ENCODE measurements at places on chromosomes 13 and 19.

DNA sequence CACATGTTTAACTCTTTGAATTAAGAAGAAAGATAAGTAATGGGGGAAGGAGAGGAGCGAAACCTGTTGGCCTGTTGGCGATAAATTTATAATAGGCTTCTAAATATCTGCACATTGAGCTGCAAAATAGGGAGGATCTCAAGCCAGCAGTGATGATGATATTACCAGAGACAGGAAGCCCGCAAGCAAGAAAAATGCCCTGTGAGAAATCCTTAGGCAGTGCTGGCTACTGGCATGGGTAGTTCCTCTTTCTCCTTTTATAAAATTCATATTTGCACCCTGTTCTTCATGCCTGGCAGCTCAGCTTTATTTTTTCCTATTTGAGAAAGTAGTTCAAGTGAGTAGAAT, 858 bp upstream of the USP12 start:
- no peak for DNase-seq

GRCh38 chr13:50365408-50366391, 350.5 kb downstream of the KCNRG start:
- no peak for DNase-seq

- DNase-seq = peak; percentile 79
Observed at GRCh38 chr19:44718441-44719261, 19.7 kb downstream of the CEACAM16 start.

DNA sequence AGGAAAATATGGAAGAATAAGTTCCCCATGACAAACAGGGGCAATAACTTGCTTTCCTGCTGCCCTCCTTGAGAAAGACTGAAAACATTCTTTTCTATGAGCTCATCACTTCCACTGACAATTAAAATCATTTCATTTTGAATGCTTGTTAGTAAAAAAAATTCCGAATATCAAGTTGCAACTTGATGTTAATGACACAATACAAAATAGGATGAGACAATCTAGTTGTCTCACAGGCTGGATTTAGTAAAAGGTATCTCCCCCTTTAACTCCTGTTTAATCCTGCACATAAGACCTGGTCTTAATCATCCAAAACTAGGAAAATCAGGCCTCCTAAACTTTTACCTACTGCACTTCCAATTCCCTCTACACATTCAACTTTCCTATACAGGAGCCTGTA, 24.7 kb downstream of the IRS2 start:
- DNase-seq = no peak

DNA sequence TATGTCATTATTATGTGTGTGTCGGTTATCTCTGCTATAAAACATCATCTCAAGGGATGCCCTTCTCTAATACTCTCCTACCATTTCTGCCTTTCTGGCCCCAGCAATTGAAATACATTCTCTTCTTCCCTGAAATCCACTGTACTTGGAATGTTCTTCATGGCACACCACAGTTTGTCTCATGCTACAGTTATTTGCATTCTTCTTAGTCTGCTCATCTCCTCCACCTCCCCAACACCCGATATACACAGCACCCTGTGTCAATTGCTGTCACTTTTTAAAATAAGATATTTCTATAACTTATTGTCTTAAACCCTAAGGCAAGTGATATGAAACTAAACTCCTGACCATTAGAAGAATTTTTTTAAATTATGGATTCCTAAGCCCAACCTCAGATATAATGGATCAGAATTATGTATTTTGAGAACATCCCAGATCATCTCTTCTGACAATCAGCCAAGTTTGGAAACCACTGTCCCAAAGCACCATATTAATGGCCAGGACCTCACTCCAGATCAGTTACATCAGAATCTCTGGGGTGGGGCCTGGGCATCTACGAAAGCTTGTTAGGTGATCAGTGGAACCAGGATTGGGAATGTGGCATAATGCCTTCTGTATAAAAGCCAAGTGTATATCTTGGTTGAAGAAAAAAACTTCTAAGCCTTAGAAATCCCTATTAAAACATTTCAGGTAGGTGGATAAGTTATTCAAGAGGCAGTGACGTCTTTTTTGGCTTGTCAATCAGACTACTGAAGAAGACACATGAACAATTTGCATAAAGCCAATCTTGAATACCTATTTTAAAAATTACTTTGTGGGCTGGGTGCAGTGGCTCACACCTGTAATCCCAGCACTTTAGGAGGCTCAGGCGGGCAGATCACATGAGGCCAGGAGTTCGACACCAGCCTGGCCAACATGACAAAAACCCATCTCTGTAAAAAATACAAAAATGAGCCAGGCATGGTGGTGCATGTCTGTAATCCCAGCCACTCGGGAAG, 30.0 kb upstream of the KBTBD7 start:
- DNase-seq = no peak

DNA sequence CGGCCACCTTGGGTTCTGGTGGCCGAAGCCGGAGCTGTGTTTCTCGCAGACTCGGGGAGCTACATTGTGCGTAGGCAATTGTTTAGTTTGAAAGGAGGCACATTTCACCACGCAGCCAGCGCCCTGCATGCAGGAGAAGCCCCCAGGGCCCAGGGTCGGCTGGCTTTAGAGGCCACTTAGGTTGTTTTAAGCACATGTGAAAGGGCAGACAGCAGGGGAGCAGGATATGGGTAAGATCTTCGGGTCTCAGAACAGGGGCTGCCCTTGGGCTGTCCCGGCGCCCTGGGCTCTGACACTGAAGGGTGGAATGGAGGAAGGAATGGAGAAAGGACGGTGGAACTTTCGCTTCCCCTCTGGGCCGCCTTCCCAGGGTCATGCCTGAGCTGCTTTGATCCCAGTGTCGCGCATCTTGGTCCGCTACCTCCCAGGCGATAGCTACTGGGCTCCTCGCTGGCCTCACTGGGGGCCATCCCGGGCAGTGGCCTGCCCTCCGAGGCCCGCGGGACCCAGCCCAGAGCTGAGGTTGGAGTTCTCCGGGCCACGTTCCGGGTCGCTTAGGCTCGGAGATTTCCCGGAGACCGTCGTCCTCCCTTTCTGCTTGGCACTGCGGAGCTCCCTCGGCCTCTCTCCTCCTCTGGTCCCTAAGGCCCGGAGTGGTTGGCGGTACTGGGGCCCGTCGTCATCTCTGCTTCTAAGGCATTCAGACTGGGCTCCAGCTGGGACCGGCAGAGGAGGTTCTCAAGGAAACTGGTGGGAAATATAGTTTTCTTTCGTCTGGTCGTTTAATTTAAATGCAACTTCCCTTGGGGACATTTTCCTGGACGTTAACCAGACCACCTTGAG, 4.3 kb upstream of the POU4F1 start:
- peak; percentile 48 for DNase-seq

GRCh38 chr13:42152495-42152894, 104.0 kb downstream of the DGKH start:
- no peak for DNase-seq

- DNase-seq = no peak
Observed at GRCh38 chr19:35474104-35474503, 16.2 kb downstream of the KRTDAP start.

DNA sequence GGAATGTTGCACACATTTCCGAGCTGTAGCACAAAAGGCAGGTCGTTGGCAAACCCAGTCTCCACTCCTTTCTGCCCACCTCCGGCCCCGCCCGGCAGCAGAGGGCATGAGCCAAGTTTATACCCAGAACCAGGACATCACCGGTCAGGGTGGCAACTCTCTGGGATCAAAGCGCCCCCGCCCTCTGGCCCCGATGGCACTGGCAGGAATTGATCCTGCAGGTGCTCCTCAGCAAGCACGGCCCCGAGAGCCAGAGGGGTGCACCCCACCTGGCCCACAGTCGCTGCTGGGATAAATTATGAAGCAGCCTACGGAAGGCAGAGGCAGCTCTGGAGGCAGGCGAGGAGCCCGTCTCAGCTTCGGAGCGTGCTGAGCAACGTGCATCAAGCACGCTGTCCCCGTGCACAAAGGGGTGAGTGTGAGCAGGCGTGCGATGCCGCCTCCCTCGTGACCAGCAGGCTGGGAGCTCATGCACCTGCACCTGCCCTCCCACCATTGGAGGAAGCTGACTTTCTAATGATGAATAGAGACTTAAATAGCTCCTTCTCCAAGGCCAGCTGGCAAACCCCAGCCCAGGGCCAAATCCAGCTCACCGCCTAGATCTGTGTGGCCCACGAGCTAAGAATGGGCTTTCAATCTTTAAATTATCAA, 25.7 kb downstream of the SHC2 start:
- no peak for DNase-seq

DNA sequence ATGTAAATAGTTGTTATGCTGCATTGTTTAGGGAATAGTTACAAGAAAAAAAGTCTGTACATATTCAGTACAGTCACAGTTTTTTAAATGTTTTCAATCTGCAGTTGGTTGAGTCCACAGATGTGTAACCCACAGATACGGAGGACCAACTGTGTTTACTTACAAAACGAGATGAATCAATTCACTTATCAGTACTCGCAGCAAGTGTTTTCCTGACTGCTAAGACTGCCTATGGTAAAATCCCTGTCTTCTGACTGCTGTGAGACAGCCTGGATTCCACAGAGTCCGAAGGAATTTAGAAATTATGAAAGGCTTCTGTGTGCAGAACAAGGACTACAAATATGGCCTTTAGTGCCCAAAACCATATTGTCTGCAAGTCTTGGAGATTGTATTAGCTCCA, 45.7 kb upstream of the C1QTNF9 start:
- DNase-seq = no peak

DNA sequence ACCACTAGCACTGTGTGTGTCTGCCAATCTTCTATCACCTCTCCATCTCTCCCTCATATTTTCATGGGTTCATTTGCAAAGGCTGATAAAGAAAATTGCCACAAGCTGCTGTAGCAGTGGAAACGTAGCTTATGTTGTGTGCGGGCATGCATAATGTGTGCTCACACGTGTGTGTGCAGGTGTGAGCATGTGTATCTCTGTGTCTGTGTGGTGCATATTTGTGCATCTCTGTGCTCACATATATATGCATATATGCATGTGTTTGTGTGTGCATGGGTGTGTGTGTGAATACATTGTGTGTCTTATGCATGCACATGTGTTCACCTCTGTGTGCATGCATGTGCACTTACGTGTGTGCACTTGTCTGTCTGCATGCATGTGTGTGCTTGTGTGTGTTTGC, 181.8 kb upstream of the UBL3 start:
- DNase-seq = no peak

- DNase-seq = peak; percentile 59
Observed at GRCh38 chr19:4639531-4640246, 373 bp downstream of the TNFAIP8L1 start.

DNA sequence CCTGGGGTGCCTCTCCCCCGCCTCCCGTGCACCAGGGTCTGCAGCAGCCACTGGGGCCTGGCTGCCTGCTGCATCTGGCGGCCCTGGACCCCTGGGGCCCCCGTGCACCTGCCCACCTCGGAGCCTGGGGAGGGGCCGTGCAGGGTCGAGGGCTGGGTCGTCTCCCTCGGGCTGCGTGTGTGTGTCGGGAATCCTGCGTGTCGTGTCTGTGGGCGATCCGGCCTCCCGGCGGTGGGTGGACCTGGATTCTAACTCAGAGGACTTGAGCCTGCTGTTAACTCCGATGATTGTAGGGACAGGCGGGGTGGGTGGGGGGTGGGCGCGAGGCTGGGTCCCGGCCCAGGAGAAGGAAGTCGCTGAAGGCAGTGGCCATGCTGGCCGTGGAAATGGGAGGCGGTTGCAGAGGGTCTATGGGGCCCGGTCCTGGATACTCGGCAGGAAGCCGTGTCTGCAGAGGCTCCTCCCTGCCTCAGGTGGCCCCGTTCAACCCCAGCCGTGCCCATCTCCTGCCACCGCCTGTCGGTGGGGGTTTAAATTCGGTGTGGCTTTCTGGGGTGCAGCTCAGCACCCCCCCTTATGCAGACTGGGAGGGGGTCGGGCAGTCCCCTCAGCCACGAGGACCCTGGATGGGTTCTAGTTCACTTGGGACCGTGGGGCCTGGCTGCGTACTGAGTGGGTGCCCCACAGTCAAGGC, 9.4 kb upstream of the WDR18 start:
- no peak for DNase-seq

DNA sequence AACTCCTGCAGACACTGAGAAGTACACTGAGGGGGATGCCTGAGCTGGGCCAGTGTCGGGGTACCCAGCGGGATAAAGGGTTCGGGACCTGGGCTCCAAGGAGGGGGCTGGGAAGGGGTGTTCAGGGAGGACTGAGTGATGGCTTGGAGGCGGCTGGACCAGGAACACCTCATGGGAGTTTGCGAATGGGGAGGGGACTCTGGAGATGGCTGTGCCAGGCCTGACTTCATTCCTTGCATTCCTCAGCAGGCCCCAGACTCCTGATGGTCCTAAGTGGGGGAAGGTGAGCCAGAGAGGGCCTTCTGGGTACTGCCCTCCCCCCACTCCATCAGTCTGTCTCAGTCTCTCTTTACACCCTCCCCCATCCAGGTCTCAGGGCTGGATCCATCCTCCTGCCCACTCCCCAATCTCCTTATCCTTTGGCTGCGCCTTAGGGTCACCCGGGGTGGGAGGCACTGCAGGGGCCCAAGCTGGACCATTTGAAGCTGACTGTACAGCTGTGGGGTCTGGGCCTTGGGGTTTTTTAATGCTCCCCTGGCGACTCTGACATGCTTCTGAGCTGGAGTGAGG, 13.8 kb downstream of the PAK4 start:
- DNase-seq = peak; percentile 67

- no peak for DNase-seq
Observed at GRCh38 chr19:45889210-45889885, 3.4 kb upstream of the IRF2BP1 start.

- DNase-seq = no peak
Observed at GRCh38 chr13:44259045-44260027, 114.3 kb upstream of the SERP2 start.

GRCh38 chr13:43802511-43802910, 15.7 kb upstream of the ENOX1 start:
- DNase-seq = no peak

DNA sequence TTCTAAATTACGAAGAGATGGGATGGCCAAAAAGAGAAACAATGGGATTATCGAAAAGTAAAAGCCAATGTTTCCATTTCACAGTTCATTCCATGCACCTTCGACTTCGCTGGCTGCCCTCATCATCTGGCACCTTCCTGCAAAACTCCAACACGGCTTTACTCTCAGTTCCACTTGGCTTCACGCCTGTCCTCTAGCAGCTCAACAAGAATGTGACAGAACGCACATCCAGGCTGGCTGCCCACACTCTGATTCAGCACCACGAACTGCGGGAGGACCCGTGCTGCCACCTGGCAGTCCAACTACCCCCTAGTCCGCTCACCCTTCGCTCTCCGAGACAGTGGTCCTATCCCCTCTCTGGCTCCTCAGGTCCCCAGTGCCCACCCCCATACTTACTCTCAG, 11.7 kb downstream of the ATP7B start:
- DNase-seq = no peak

DNA sequence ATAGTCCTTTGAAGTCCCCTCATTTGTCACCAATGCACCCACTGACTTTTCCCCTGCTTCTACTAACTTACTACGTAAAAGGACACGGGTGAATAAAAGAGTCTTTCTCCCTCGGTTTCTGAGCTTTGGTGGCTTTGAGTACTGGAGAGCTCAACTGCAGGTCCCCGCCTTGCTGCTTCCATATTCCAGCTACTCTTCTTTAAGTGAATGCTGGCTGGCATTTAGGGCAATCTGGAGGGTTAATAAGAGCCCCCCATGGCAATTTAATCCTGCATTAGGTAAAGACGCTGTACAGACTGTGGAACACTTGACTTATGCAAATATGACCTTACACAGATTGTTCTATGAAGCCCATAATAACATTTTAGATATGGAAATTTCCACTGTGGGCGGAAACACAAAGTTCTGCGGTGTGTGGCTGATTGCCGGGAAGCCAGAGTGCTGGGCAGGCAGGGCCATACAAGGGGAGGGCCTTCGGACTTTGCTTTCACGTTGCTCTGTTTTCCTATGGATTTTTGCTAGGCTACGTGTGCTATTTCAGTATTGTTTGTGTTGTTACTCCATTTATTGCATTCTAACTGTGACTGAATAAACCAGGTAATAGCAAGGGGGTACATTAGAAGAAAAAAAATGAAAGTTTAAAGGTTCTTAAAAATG, 97.5 kb downstream of the SLC10A2 start:
- no peak for DNase-seq

All from iPS-NIHi11 (cell line).